ENCODE measurements at places on chromosomes 5 and 9. TPM values are rescaled to one million over a fixed set of nuclear protein-coding genes. Genes with fewer than 3 reads are reported as not detected.

DNA sequence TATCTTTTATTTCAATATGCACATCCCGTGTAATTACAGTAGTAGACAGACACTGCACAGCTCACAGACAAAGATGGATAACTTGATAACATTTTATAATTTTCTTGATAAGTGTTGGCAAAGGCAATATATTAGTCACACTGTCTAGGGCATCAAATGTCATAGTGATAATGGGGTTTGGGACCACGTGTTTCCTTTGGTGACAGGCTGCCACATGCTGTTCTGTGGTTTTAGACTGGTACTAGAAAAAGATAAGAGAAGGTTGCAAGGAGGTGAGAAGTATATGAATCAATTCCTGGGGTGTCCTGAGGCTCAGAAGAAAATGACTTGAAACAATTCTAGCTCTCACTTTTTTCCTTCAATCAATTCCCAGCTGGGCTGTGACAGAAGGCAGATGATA, 258.8 kb upstream of the CHD1 start:
- H3K27ac ChIP-seq: no peak overlapping the region
- H3K4me1 ChIP-seq: no peaks in the 10 kb centered on the region
- no peak overlapping the region for H3K4me3 ChIP-seq
- H3K27me3 ChIP-seq: no peaks in the 10 kb centered on the region
- H3K36me3 ChIP-seq: no peaks in the 10 kb centered on the region

The SLC34A3 gene
- not detected for total RNA-seq

The OR1J4 gene
- total RNA-seq: 1.8 TPM

GRCh38 chr5:81626524-81626923, 124.4 kb downstream of the SSBP2 start:
- DNase-seq: no peak
- H3K27ac ChIP-seq: no peak overlapping the region
- peaks cover 5% of the 10 kb centered on the region for H3K36me3 ChIP-seq
- H3K27me3 ChIP-seq: no peaks in the 10 kb centered on the region

DNA sequence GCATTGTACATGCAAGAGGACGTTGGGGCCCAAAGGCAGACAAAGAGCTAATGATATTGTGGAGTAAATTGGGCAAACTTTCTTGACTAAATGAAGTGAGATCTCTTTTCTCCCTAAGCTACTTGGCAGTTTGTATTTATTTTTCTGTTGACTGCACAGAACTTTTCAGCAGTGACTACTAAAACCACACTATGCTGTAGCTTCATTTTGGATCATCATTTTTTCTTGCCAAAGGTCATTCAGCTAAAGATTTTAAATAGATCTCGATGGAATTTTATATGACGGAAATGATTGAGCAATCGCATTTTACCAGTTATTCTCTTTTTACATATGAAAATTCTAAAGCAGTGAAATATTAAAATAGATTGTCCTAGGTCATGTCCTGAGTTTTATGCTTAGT, 286.1 kb upstream of the ACTBL2 start:
- no peak overlapping the region for H3K4me3 ChIP-seq
- H3K4me1 ChIP-seq: no peaks in the 10 kb centered on the region
- no peaks in the 10 kb centered on the region for H3K36me3 ChIP-seq
- no peak for DNase-seq

- H3K27ac ChIP-seq: no peak overlapping the region
- no peak overlapping the region for H3K4me3 ChIP-seq
- H3K36me3 ChIP-seq: no peaks in the 10 kb centered on the region
- no peaks in the 10 kb centered on the region for H3K27me3 ChIP-seq
These were observed 33.0 kb upstream of the CTXN3 start for GRCh38 chr5:127615916-127616315.

- no peaks in the 10 kb centered on the region for H3K4me1 ChIP-seq
- no peaks in the 10 kb centered on the region for H3K27me3 ChIP-seq
- H3K27ac ChIP-seq: no peak overlapping the region
- peaks cover 19% of the 10 kb centered on the region for H3K36me3 ChIP-seq
- DNase-seq: no peak
These were observed 80.8 kb downstream of the SIL1 start for GRCh38 chr5:139117342-139117884.

The SPINK13 gene
- total RNA-seq: not detected

The ADGRD2 gene
- not detected for total RNA-seq

- no peaks in the 10 kb centered on the region for H3K4me1 ChIP-seq
- H3K27me3 ChIP-seq: no peaks in the 10 kb centered on the region
- no peak overlapping the region for H3K4me3 ChIP-seq
- H3K36me3 ChIP-seq: no peaks in the 10 kb centered on the region
These were observed 561.4 kb downstream of the BNC2 start for GRCh38 chr9:16309082-16309468.

DNA sequence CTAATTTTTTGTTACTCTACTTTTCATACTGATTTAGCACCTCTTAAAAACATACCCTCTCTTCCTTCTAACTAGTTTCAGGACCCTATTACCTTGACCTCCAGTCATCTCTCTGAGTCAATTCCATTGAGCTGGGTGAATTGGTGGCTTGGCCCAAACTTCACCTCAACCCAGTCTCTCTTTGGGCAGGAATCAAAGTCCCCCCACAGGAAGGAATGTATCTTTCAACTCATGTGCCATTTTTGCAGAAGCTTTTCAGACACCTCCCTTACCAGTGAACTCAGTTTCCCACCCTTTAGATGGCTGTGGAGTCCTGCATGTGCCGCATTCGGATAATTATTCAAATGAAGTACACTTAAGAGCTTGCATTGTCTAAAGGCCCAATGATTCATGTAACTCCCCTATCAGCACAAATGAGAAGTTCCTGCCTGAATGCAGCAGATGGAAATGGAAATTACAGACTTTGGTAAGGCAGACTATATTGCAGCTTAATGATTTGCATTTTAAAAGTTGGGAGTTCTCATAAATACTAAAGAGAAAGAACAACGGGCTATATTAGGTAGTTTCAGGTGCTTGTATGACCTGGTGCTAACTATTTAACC, 693.5 kb downstream of the PTPRD start:
- no peaks in the 10 kb centered on the region for H3K27me3 ChIP-seq
- H3K27ac ChIP-seq: no peak overlapping the region
- no peaks in the 10 kb centered on the region for H3K36me3 ChIP-seq
- no peaks in the 10 kb centered on the region for H3K4me1 ChIP-seq
- no peak for DNase-seq

The PCDHGB3 gene
- total RNA-seq: 0.20 TPM

DNA sequence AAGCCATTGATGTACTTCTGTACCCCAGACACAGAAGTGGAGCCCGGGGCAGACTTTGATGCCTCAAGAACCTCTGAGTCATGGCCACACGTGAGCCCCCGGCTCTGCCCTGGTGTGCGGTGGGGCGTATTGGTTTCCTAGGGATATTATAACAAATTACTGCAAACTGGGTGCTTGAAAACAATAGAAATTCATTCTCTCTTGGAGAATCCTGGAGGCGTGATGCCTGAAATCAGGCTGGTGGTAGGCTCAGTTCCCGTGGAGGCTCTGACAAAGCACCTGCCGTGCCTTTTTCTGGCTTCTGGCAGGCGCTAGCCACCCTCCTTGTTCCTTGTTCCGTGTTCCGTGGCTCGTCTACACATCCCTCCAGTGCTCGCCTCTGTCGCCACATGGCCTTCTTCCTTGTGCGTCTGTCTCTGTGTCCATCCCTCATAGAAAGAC, 24.2 kb downstream of the NEK6 start:
- H3K27me3 ChIP-seq: no peaks in the 10 kb centered on the region
- H3K4me1 ChIP-seq: peaks cover 18% of the 10 kb centered on the region
- no peak overlapping the region for H3K27ac ChIP-seq
- no peak overlapping the region for H3K4me3 ChIP-seq
- DNase-seq: no peak

GRCh38 chr9:127132375-127132774, 9.9 kb upstream of the ANGPTL2 start:
- H3K27ac ChIP-seq: no peak overlapping the region
- no peaks in the 10 kb centered on the region for H3K27me3 ChIP-seq
- no peaks in the 10 kb centered on the region for H3K36me3 ChIP-seq
- DNase-seq: no peak
- H3K4me1 ChIP-seq: no peaks in the 10 kb centered on the region
- H3K4me3 ChIP-seq: no peak overlapping the region

GRCh38 chr5:94130077-94130476, 388.7 kb upstream of the POU5F2 start:
- H3K27ac ChIP-seq: no peak overlapping the region
- H3K4me3 ChIP-seq: no peak overlapping the region
- peaks cover 6% of the 10 kb centered on the region for H3K27me3 ChIP-seq
- H3K4me1 ChIP-seq: no peaks in the 10 kb centered on the region
- H3K36me3 ChIP-seq: no peaks in the 10 kb centered on the region
